Stimulated activated CD4-positive, alpha-beta T cell treated with anti-CD3 and anti-CD28 coated beads, Interleukin-1b, Interleukin-23, amount 100 ng/mL, for 48 hours (primary cell): ENCODE measurements at places on chromosomes 12 and 14.

- DNase-seq = no peak
Measured at GRCh38 chr12:14473707-14474287, 93.9 kb downstream of the PLBD1 start.

DNA sequence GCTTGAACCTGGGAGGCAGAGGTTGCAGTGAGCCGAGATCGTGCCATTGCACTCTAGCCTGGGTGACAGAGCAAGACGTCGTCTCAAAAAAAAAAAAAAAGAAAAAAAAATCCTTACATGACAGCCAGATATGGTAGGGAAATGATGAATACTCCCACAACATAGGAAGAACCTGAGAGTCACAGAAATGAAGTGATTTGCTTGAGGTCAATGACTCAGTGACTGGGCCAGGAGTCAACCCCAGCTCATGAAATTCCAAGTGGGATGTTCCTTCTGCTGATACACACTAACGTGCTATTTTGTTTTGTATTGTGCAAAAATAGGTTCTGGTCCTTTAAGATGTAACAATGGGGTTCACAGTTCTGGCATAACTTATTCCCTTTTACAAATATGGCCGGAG lies 9.0 kb downstream of the RHOF start:
- no peak for DNase-seq

DNA sequence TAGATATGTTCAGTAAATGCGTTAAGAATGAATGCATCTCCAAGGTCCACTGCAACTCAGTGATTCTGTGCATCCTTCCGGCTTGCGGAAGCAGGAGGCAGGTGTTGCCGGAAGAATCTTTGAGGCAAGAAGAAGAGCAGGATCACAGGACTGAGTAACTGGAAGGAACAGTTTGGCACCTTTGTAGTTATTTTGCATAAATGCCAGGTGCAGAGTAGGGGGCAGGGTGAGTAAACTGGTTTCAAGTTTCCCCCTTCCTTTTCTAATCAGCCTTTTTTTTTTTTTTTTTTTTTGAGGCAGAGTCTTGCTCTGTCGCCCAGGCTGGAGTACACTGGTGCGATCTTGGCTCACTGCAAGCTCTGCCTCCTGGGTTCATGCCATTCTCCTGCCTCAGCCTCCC lies 22.3 kb downstream of the DYRK4 start:
- DNase-seq = no peak

DNA sequence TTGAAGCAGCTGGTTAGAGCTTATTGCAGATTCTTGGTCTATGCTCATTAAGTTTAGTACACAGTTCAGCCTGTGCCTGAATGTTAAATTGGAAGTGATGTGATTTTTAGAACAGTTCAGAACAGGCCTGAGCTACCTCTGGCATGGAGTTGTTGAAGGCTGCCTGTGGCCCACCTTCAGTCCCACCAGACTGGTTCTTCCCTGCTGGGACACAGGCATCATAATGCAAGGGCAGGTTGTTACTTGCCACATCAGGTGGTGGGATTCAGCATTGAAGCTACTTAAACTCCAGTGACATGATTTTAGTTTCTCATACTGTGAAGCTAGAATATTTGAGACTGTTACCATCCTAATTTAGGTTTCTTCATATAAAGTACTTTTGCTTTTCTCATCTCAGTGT lies 49.4 kb downstream of the PROX2 start:
- no peak for DNase-seq

GRCh38 chr12:80632835-80633234 lies 74.6 kb upstream of the MYF6 start:
- no peak for DNase-seq
